ENCODE measurements at places on chromosomes 7 and 10. TPM values are rescaled to one million over a fixed set of nuclear protein-coding genes. Genes with fewer than 3 reads are reported as not detected.

LRRC18 gene
- total RNA-seq = not detected

OR2A12 gene
- not detected for total RNA-seq

DNA sequence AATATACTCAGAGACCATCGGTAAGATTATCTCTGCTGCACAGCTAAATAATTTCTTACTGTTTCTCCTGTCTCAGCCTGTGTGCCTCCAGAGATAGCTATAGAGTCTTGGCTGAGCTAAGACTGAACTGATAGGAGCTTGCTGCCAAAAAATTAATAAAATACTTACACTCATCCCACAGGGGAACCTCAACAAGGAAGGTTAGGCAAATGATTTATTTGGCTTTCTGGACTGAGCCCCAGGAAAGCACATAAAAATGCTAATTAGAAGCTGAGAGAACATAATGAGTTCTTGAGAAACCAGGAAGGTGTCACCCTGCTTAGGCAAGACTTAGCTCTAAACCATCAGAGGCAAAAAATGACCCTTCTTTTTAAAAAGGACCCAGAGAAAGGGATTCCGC lies 534.5 kb downstream of the TNS3 start:
- DNase-seq = no peak

GRCh38 chr10:119368581-119368980 lies 161.2 kb downstream of the GRK5 start:
- DNase-seq = no peak

DNA sequence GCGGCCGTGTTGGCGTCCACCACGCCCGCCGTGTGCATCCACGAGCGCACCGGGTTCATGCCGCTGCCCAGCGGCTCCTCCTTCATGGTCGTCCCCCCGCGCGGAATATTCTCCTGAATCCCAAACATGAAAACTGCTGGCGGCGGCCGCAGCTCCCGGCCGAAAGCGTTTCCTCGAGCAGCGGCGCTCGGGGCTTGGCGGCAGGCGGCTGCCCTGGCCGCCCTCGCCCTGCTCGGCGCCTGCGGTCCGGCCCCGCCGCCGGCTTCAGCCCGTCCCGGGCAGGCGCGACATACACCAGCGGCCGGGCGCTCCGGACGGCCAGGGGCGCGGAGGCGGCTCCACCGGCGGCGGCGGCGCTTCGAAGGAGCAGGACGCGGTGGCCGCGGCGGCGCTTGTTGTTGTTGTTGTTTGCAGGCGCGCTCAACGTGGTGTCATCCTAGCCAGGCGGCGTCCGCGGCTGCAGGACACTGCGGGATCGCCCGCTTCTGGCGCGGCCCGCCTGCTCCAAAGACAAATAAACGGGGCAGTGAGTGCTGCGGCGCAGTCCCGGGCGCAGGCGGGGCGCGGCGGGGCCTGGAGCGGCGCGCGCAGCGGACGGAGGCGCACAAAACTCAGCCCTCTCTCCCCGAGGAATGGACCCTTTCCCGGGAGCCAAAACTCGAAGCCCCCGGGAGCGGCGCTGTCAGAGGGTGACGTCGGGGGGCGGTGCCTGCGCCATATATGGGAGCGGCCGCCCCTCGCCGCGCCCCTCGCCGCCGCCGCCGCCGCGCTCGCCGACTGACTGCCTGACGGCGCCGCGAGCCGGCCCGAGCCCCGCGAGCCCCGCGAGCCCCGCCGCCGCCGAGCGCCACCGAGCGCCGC lies at the start of gene EBF3:
TSS of gene EBF3 (minus strand) at position 634 of the 861 bp plus-strand sequence. CDS start at position 128, 506 bp downstream.
- DNase-seq = peak; percentile 94

All from left ventricle myocardium superior (tissue), 1 donor.